ENCODE measurements at places on chromosomes 4 and X.

GRCh38 chr4:44287505-44287904 lies 161.1 kb downstream of the KCTD8 start:
- no peak for DNase-seq

DNA sequence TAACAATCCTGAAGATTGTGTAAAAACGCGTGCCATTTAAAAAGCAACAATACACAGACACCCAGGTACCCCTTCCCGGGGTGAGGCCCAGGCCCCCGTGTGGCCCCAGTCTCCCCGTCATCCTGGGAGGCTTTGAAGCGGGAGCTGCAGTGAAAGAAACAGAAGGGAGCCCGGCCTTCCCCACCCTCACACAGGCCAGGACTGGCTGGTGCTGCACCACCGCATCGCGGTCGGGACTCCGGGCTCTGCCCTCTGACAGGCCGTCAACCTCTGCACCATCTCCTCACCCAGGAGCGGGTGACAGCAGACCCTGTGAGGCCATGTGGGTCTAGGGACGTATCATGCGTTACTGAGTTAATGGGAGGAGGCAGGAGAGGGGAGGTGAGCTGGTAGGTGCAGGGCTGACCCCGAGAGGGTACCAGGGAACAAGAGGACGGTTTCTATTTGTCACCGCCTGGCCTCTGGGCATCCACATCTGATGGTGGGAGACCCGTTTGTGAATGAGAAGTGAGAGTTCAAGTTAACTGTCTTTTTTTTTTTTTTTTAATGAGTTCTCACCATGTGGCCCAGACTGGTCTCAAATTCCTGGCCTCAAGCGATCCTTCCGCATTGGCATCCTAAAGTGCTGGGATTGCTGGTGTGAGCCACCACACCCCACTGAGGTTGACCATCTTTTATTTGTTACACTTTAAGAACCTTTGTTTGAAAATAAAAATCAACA lies 27.3 kb downstream of the PIGG start:
- no peak for DNase-seq

DNA sequence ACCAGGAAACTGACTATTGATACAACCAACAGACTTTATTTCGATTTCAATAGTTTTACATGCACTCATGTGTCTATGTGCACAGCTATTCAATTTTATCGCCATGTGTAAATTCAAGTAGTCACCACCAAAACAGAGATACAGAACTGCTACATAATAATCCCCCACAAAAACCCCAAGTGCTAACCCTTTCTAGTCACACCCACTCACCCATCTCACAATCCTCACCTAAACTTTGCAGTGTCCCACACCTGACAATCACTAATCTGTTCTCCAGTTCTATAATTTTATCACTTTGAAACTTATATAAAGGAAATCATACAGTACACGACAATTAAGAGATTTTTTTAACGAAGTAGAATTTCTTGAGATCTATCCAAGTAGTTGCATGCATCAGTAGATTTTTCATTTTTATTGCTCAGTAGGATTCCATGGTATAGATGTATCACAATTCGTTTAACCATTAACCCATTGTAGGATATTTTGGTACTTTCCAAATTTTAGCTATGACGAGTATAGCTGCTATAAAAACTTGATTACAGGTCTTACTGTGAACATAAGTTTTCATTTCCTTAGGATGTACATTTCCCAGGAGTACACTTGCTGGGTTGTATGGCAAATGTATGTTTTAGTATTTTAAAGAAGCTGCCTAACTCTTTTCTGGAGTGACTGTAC lies 85.9 kb downstream of the CASK start:
- no peak for DNase-seq

DNA sequence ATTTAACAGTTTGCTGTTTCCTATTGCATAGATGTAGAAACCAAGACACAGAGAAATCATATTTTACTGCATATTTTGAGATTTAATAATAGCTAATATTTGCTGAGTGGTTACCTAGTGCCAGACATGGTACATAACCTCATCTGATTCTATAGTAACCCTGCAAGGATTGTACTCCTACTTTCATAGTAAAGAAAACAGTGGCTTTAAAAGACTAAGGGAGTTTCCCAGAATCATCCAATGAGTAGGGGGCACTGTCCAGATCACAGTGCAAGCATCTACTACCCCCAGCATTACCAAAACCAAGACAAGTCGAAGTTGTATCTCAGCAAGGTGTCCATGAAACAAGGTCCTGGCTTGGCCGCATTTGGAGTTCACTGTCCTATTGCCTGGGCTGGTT lies 224.5 kb upstream of the TENM3 start:
- DNase-seq: no peak

DNA sequence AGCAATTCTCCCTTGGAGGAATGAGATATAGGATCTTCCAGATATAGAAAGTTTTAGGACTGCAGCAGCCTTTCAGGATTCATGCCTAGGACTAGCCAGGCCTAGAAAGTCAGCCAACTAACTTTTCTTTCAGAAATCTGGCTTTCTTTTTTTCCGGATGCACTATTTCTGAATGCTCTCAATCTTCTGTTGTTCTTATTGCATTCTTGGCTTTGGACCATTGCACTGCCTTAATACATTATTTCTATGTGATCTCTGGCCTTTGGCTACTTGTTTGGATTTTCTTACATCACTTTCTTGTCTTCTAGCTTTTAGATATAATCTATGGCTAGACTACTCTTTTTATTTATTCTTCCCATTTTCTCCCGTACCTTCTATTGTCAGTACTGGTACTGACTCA lies 813.1 kb upstream of the HTR2C start:
- DNase-seq: no peak
